ENCODE measurements at places on chromosomes 13 and 19.

DNA sequence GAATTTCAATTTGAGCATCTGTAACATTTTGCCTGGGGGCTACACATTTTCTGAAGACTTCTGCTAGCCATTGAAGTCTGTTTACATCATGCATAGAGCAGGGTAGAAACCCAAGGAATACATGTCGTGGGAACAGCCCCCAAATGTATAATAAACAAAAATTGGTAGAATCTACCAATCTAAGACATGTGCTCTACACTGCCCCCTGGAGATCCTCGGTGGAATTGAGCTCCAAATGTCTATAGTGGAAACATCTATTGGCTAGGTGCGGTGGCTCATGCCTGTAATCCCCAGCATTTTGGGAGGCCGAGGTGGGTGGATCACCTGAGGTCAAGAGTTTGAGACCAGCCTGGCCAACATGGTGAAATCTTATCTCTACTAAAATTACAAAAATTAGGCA lies 57.3 kb downstream of the MBD3L2B start:
- DNase-seq: no peak

DNA sequence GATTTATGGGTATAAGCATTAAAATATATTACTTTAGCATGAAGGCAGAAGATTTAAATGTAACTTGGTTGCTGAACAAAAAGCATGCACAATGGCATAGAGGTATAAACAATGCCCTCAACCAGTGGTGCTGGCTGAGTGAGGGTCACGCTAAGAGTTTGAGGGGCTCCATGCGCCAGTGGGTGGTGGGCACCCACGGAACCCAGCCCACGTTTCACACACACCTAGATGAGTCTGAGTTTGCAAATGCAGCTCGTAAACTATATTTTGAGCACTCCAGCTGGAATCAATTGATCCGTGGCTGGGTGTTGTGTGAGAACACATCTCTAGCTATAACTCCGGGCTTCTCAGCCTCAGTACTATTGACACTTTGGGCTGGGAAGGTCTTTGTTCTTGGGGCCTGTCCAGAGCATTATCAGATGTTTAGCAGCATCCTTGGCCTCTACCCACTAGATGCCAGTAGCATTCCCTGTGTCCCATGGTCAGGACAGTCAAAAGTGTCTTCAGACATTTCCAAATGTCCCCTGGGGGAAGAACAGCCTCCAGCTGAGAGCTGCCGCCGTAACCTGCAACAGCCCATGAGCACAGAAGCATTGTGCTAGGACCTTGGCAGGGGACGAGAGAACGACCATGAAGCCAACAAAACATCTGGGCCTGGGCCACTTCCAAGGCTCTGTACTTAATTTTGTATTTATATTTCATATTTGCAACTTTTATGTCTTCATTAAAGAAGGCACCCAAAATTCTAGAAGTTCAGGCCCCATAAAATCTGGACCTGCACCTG lies 108.1 kb upstream of the SOX1 start:
- DNase-seq: no peak

DNA sequence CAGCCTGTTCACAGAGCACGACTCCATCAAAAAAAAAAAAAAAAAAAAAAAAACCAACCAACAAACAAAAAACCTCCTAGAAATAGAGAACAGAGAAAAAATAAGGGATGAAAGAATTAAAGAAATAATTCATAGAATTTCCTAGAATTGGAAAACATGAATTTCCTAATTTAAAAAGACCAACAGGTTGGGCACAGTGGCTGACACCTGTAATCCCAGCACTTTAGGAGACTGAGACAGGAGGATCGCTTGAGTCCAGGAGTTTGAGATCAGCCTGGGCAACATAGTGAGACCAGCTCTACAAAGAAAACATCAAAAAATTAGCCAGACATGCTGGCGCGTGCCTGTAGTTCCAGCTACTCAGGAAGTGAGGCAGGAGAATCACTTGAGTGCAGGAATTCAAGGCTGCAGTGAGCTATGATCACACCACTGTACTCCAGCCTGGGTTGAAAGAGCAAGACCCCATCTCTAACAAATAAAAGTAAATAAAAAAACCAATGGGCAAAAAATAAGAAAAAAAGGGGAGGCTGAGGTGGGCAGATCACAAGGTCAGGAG lies 6.5 kb downstream of the SPART start:
- DNase-seq: no peak

DNA sequence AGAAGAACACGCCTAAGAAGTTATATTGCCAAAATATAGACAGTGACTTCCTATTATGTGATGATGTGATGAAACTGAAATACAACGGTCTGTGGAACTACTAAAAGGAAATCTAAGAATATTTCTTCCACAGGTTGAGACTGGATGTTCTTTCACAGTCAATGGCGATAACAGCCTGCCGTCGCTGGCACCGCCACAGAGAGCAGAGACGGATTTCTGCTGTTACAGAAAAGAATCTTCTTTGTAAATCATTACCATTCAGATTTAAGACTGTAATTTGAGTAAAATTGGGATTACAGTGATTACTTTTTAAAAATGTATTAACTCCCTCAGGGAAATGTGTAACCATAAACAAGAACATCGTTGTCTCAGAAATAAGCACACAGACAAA lies 100.8 kb downstream of the TUBGCP3 start:
- no peak for DNase-seq

- DNase-seq: no peak
Observed at GRCh38 chr19:46958532-46958931, 61.1 kb upstream of the NPAS1 start.

DNA sequence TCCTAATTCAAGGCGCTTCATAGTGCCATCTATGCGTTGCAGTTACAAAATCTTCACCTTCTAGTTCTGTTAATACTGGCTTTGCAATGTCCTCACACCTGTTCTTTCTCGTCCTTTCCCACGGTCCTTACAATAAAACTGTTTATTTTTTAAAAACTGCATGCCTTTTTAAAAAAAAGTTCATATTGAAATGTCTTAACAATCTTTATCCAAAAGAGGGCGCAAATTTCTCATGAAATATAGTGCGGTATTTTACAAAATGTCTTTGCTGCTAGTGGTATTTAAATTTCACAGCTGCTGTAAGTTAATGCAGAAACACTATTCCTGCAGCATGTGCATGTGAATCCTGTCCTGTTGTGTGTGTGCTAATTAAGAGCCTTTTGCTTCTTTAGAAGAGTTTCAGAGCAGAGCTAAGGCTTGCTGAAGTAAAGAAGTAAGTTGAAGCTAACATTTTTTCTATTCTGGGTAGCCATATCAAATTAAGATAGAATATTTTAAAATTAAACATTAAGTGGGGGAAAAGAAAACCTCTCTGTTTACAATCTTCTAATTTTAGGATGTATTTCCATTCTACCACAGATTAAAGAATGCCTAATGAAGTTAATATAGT lies 15.8 kb upstream of the CLDN10 start:
- DNase-seq: no peak

DNA sequence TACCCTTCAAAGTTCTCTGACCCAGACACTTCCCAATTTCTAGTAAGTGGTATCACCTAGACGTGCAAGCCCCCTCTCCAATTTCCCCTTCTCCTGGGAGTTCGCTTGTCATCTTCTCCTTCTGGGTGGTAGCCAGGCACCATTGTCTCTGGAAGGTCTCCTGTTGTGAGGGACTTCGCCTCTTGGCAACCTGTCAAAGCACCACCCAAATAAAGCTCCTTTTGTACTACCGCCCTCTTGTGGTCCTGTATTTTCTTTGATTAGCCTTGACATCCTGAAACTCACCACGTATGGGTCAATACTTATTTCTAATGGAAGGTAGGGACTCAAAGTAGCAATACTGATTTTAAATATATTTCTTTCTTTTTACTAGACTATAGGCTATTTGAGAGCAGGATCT lies 8.2 kb downstream of the GPC5 start:
- no peak for DNase-seq

DNA sequence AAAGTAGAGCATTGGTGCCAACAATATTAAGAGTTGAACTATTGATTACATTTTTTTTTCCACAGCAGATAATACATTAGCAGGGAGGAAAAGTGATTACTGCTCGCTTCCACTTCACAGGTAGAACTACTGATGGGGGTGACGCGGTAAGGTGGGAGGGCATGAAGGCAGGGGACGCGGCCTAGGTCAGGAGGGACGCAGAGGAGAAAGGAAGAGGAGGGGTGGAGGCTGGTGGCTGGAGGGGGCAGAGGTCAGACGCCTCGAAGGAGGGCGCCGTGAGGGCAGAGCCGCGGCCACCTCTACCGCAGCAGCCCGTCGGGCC lies 287 bp upstream of the B3GLCT start:
- no peak for DNase-seq

DNA sequence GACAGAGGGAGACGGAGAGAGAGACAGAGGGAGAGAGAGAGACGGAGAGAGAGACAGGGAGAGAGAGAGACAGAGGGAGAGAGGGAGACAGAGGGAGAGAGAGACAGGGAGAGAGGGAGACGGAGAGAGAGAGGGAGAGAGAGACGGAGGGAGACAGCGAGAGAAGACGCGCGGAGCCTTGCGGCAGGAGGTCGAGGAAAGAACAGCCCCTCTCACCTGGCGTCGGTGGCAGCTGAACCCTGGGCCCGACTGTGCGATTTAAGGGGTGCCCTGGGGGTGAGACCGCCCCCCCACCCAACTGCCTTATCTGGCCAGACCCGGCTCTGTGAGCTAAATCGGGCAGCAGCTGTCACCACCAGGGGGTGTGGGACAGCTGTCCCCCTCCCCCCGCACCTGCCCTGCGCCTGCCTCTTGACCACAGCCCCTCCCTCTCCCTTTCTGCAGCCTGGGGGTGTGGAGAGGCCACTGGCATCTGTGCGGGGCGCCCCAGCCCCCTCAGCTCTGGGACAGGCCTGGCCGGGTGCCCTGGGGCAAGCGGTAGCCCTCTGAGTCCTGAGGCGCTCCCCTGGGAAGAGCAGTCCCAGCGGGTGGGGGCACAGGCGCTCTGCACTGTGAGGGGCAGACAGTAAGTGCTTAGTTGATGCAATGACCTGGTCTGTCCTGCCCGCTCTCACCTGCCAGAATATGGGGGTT lies 10.8 kb downstream of the JOSD2 start:
- no peak for DNase-seq

DNA sequence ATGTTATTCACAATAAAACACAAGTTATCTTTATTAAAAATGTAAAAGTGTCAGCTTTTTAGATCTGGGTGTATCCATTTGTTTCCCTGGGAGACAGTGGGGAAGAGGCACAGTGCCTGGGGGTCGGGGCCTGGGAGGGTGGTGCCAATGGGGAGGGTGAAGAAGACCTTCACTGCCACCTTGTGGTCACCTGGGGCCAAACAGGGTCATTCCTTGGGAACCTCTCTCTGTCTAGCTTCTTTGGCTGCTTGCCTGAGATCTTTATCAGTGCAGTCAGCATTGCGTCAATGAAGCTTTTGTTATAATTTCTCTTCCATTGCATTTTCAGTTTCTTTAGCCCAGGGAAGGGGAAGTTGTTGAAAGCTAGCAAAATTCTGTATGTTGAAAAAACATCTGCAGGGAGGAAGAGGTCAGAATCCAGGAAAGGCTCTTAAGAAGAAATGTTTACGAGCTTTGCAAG lies 39.1 kb downstream of the PCDH8 start:
- DNase-seq: peak; percentile 63

- DNase-seq: no peak
Observed at GRCh38 chr13:95235199-95235756, 66.0 kb downstream of the ABCC4 start.

- peak; percentile 60 for DNase-seq
Observed at GRCh38 chr19:36113894-36114720, 568 bp downstream of the POLR2I start.

DNA sequence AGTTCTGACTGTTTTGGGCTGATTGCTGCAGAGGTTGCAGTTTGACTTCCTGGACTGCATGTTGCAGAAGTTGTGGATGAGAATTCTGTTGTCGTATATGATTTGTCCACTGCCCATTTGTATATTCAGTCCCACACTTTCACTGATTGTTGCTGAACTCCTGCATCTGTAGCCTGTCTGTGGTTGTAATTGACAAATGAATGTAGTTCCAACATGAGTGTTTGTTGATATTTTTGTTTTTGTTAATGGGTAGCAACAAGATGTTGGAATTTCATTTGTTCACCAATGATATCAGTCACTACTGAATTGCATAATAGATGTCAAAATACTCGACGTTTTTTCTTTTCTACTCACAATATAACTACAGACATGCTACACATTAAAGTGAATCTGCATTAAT lies 533.9 kb downstream of the DCT start:
- no peak for DNase-seq

DNA sequence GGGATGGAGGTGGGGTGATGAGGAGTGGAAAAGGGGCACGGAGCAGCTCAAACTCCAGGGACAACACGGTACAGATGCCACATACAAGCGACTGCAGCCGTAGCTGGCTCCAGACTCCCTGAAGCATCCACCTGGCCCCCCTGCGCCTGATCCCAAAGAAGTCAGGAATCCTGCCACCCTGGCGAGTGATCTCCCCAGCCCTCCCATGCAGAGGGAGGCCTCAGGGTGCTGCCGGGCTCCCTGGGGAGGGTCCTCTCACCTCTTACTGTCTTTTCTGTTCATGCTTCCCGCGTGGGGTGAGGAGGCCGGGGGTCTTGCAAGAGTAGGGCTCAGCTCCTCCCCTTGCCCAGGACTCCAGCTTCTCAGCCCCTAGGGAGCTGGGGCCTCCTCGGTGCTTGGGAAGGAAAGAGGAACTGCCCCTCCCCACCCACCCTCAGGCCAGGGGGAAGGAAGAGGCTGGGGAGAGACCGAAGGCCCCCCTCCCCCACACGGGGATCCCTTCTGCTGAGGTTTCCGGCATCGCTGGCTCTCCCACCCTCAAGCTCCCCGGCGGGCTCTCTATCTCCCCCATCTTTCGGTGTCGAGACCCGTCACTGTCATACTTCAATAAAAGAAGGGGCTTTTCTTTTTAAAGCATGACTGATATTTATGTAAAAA lies at the start of gene RASGRP4:
RASGRP4 (minus strand) TSS at position 410 of the 657 bp plus-strand sequence; CDS start at position 282, 128 bp downstream.
- no peak for DNase-seq

DNA sequence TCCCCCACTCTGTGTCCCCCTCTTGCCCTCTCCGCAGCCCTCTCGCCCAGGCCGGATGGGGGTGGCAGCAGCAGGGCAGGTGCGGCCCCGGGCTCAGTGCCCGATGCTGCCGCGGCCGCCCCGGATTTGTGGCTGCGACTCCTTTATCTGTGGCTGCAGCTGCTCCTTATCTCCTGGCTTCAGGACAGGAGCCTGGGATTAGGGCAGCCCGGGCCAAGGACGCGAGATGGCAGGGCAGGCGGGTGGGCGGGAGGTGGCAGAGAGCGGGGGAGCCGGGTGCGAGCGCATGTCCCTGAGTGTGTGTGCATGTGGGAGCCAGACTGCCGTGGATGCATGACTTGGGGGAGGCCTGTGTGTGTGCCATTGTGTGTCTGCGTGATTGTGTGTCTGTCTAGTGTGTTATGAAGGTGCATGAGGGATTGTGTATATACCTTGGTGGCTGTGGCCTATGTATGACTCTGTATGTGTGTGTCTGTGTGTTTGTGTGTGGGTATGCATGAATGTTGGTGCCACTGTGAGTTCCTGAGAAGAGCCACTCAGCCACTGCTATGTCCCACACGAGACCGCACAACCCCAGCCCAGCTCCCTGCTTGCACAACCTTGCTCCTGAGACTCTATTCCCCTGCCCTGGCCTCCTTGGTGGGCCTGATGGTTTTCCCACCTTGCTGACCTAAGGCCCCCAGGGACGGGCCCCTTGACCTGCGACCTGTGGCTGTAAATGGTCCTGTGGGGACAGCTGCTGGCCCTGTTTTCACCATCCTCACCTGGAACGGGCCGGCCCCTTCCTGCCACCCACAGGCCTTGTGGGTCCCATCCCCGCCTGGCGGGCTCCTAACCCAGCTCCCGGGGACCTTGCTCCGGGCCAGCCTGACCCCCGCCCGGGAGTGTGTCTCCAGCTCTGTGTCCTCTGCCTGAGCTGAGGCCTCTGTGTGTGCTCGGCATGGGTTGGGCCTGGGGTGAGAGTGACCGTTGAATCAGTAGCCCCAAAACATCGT lies 5.3 kb upstream of the NRTN start:
- peak; percentile 80 for DNase-seq
